ENCODE measurements at places on chromosomes 7 and 10.

DNA sequence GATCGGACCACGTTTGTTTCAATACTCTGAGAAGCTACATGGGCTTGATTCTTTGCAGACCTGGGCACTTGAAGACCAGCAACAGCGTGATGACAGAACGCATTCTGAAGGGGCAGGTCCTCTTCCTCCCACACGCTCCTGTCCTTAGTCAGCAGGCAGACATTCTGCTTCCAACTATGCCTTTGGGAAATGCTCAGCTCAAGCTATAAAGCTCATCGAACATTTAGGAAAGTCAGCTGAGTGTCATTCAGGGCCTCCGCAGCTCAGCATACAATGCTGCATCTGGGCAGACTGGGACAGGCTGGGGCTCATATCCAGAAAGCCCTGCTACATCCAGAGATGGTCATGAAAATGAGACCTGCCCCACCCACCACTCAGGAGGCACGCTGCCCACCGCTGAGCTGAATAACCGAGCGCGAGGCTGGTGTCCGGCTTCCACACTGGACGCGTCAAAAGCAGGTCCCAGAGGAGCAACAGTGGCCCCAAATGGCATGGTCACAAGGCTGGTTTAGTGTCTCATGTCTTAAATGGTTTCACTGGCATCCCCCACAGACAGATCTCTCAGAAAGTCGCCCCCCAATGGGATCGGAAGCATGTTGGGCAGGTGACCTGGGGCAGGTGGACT is 274.0 kb downstream of the DNAJB6 start:
- no peak for DNase-seq

DNA sequence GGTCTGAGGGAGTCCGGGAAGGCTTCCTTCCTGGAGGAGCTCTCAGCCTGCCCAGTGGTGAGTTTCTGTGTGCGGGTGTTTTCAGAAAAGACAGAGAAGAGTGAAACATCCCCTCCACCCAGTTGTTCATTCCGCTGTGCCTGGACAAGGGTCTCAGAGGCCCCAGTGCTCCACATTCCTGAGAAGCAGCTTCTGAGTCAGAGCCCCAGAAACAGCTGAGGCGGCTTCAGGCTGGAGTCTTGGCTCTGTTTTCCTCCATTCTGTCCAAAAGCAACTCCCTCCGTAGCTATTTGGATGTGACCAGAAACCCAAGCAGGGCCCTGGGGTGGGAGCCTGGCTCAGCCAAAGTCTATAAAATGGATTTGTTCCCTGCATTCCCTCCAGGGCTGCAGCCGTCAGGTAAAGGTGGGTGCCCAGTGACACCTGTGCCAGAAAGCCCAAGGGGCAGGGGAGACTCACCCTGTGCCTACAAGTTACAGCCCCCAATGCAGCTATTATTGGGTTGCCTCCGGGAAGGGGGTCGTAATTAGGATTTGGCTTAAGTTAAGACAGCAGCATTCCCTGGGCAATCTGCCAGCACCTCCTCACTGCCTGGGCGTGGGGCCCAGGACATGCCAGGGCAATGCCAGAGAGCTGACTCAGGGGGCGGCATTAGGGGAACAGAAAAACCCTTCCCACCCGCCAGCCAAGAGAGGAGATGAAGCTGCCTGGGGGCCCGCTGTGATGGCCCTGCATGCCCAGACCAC is 13.1 kb upstream of the CAMK2G start:
- DNase-seq = no peak

DNA sequence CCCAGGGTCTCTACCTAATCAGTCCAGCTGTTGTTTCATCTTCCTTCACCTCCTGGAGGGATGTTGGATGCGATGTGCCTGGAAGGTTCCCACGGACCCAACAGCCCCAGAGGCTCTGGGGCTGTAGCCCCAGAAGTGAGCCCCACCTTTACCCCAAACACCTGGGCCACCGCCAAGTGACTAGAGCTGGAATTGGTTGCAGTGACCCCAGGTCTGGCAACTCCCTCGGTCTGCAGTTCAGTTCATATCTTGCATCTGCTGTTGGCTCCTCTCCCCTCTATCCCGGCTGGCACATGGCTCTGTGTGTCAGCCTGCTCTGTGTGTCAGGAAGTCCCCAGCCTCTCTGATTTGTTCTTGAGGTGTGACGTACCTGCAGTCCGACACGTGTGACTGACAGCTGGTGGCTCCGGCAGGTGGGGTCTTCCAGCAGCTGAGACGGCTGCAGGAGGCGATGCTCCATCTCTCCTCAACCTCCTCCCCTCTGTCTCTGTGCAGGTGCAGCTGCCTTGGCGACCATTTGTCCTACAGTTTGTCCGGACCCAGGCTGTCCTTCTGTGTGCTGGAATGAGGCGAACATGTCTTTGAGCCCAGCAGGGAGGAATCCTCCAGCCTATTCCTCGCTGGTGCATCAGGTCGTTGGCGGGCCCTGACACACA is 38.6 kb downstream of the ELFN1 start:
- DNase-seq = no peak

DNA sequence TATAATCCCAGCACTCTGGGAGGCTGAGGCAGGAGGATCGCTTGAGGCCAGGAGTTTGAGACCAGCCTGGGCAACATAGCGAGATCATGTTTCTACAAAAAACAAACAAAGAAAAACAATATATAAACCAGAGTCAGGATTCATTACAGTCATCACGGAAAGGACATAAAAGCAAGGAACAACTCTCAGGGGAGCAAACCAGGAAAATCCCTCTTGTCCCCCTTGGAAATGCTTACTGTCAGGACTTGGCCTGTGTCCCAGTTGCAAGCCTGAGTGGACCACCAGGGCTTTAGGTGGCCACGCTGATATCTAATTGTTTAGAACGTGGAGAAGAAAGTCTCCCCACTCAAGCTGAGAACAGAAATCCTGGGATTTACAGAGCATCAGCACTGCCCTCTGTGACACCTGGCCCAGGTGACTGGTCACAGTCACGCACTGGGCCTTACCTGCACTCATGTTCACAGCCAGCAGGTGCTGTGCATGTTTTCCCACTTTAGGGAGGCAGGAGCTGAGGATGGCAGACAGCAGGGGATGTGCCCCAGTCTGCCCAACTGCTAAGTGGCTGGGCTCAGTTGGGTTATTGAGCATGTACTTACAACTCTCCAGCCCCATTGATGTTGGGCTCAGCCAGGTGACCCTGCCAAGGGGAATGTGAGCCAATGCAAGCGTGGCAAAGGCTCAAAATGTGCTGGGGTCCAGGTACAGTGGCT is 60.9 kb downstream of the TMEM130 start:
- no peak for DNase-seq

GRCh38 chr7:18302097-18302496 is 193.5 kb upstream of the HDAC9 start:
- DNase-seq = no peak

GRCh38 chr7:78558566-78558965 is 760.0 kb downstream of the PHTF2 start:
- DNase-seq = no peak

GRCh38 chr7:24728503-24729364 is 28.5 kb downstream of the GSDME start:
- DNase-seq = no peak

GRCh38 chr10:8037199-8037801 is 17.2 kb upstream of the GATA3 start:
- no peak for DNase-seq

- no peak for DNase-seq
These were observed 568.8 kb downstream of the POM121L12 start for GRCh38 chr7:53604201-53604600.

DNA sequence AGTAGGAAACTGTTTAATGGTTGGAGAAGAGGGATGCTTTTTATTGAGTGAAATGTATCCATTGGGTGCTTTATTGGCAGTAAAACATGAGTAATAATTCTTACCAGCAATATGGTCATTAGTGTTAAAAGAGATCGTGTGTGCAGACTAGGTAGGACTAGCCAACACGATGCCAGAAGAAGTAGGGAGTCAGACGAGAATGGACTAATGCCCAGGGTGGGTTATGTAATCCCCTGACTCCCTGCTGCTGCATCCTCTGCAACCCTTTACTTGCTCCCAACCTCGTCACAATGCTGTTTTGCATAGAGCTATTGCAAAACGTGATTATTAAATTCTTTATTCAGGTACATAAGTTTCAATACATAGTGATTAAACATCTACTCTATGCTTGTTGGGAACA is 1213.7 kb downstream of the GATA3 start:
- DNase-seq = no peak

- DNase-seq = no peak
These were observed 64.3 kb upstream of the NRP1 start for GRCh38 chr10:33398796-33399195.

GRCh38 chr10:97000487-97001182 is 168.5 kb downstream of the LCOR start:
- DNase-seq = no peak

- DNase-seq = no peak
These were observed 3.7 kb downstream of the PURB start for GRCh38 chr7:44881610-44882009.

GRCh38 chr7:81210137-81211064 is 291.6 kb upstream of the SEMA3C start:
- DNase-seq = no peak

GRCh38 chr7:130943336-130943901 is 209.4 kb upstream of the KLF14 start:
- peak; percentile 36 for DNase-seq

GRCh38 chr10:13439313-13440184 is 89.3 kb downstream of the BEND7 start:
- no peak for DNase-seq

GRCh38 chr7:95814721-95815120 is 42.4 kb downstream of the DYNC1I1 start:
- no peak for DNase-seq

DNA sequence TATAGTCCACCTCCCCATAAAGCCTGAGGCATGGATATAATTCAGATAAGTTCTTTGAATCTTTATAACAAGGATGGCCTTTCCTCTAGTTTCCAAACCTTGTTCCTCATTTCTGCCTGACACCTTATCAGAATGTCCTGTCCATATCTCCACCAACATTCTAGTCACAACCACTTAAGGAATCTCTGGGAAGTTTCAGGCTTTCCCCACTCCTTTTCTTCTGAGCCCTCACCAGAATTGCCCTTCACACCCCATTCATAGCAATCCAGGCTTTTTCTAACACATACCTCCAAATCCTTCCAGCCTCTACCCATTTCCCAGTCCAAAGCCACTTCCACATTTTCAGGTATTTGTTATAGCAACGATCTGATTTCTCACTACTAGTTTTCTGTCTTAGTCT is 18.0 kb upstream of the DIP2C start:
- DNase-seq = no peak

- DNase-seq = no peak
These were observed 93.8 kb downstream of the PRTFDC1 start for GRCh38 chr10:24858288-24859270.

DNA sequence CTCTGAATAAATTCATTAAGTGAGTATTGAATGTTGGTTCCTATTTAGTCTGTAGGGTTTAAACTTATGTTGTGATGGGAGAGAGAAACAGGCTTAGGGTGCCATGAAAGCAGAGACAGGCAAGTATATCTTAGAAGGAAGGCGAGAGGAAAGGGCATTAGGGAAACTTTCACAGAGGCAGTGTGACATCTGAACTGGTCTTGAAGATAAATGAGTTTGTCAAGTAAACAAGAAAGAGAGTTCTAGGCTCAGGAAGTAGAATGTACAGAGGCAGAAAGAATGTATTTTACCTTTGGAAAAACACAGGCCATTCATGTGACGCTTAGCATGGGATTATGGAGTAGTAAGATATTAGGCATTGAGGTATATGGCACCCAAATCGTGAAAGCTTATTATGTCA is 34.5 kb downstream of the GLCCI1 start:
- no peak for DNase-seq

GRCh38 chr7:138519061-138519798 is 59.2 kb downstream of the TRIM24 start:
- DNase-seq = no peak

GRCh38 chr10:1509011-1509530 is 228.3 kb downstream of the ADARB2 start:
- no peak for DNase-seq

GRCh38 chr10:688312-689120 is 952 bp downstream of the DIP2C start:
- no peak for DNase-seq

Data from CD4-positive, alpha-beta T cell treated with Interleukin-6 at 100 ng/mL for 8 hours (primary cell).